ENCODE measurements at places on chromosomes 2 and 18. TPM values are rescaled to one million over a fixed set of nuclear protein-coding genes. Genes with fewer than 3 reads are reported as not detected.
A peak's percentile ranks its signal among the peaks of the same experiment; 100 is the strongest.

FBXO36 gene
- 1.2 TPM for polyA plus RNA-seq

- DNase-seq: peak; percentile 83
Measured at GRCh38 chr18:36532394-36532793, 234.9 kb downstream of the FHOD3 start.

DNA sequence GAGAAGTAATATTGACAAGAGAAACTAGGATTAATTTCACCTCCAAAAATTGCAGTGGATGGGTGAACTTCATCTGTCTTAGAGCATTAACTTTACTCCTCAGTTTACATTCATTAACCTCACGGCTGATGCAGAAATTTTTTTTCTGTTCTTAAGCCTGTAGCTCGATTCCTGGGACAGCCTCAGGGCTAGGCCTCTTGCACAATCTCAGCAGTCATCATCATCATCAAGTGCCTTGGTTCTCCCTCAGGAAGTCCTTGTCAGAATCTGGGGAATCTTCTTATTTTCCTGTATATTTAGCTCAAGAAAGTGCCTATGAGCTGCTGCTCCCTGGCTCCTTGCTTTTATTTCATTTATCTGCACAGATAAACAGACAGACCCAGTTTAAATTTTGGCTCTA lies 1272.2 kb upstream of the LRRTM1 start:
- no peak for DNase-seq

- no peak for DNase-seq
Measured at GRCh38 chr2:150228936-150229335, 258.5 kb downstream of the RND3 start.

DNA sequence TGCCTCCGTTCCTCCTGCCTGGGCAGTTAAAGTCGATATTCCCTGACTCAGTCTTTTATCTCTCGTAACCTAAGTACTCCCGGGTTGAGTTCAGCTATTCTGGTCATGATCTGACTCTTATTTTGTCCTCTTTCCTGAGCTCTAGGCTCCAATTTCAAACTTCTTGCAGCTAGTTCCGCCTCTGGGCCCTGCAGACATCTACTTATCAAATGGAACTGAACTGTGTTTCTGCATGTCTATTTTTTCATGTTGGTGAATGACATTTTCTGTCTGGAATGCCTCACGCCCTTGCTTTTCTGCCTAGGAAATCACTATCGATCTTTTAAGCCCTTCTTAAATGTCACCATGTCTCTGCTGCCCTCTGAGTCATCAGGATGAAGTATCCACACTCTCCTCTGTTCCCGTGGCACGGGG lies 101.5 kb downstream of the VAPA start:
- peak; percentile 81 for DNase-seq

- peak; percentile 23 for DNase-seq
Measured at GRCh38 chr2:156536534-156536933, 100.4 kb downstream of the GPD2 start.

- DNase-seq: no peak
Measured at GRCh38 chr18:49020129-49020528, 69.4 kb upstream of the SMAD7 start.

All from foreskin keratinocyte (primary cell).